ENCODE measurements at places on chromosomes 5 and 9.

- DNase-seq, result no peak
Measured at GRCh38 chr9:82036086-82036485, 47.5 kb downstream of the SPATA31D1 start.

DNA sequence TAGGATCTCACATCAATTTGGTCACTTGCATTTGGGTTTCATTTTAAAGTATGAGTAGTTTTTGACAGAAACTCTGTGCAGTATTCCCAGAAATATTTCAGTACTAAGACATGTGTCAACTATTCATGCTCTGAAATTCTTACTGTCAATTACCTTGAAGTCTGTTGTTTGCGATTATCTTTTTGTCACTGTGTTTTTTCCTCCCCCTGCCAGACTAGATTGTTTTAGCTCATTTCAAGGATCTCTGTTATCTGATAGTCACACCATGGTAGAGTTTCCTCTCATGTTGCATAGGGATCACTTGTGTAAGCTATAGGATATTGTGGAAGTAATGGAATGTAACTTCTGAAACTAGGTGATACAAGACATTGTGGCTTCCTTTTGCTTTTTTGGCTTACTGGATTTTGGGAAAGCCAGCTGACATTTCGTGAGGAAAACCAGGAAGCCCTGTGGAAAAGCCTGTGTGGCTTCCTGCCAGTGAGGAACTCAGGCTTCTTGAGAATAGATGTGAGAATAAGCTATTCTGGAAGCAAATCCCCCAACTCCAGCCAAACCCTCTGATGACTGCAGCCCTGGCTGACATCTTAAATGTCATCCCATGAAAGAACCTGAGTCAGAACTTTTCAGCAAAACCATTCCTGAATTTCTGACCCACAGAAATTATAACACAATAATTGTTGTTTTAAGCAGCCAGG is 122.2 kb downstream of the FGF10 start:
- DNase-seq, result no peak

DNA sequence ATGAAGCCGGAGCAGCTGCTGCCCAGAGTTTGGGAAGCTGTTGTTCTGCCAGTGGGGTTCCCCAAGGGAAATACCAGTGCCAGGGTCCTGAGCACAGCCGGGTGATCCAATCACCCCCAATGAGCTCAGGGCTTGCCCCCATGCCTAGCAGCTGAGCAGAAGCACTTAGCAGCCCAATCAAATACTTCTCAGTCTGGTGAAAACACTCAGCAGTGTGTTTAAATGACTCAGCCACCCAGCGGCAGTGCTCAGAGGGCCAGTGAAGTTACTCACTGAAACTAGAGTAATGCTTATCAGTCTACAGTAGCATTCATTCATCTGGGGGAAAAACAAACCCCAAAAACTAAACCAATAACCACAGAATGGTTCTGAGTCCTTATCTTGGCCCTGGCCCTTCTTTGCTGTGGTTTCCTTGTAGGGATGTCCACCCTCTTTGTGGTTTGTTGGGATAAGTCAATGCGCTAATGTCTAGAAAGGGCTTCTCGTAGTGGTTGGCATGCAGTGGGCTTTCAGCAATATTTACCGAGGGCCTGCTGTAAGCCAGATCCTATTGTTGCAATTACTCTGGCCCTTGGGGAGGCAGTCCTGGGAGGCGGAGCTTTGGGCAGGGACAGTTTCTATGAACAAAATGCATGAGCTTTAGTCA is 43.1 kb downstream of the LHX2 start:
- peak; percentile 75 for DNase-seq

DNA sequence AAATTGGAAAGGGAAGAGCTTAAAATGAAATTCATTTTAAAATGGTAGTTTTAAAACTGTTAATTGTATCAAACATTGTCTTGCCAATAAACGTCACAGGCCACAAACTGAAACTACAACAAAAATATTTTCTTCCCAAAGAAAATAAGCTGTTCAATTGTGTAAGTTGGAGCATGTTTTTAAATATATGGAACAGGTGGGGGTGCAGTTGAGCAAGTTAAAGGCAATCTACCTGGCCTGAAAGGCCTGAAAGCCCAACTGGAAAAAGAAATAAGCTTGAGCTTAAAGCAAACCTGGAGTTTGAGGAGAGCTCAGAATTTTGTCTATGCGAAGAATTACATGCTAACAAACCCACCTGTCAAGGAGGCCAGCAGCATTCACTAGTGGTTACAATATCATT is 439.5 kb downstream of the ACTL7B start:
- DNase-seq, result peak; percentile 6

- DNase-seq, result no peak
Measured at GRCh38 chr9:28887188-28887884, 1314.1 kb upstream of the C9orf72 start.

DNA sequence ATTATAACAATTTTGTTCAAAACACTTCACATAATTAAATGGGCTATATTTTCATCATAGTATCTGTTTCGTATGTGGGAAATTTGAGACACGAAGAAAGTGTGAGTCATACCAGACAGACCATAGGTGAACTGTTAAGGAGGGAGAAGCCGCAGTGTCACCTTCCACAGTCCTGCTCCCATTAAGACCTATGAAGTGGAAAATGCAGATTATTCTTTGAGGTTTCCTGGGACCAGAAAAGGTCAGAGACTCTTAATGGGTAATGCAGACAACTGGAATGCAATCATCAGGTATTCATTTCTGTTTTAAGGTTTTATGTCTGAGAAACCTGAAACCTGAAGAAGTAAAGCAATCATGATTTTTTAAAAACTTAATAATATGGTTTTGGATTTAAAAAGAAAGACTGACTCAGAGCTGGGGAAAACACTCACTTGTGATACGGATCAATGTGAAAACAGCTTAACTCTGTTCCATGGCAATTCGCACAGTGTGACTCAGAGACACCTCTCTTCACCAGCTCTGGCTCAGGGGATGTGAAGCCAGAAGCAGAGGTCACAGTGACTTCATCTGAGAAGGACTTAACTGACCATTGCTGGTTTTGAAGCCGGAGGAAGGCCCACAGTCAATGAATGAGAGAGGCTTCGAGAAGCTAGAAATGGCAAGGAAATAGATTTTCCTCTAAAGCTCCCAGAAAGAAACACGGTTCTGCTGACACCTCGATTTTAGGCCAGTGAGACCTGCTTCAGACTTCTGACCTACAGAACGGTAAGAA is 17.2 kb upstream of the GCNT1 start:
- no peak for DNase-seq

GRCh38 chr5:73378070-73378469 is 70.5 kb downstream of the FOXD1 start:
- peak; percentile 53 for DNase-seq

DNA sequence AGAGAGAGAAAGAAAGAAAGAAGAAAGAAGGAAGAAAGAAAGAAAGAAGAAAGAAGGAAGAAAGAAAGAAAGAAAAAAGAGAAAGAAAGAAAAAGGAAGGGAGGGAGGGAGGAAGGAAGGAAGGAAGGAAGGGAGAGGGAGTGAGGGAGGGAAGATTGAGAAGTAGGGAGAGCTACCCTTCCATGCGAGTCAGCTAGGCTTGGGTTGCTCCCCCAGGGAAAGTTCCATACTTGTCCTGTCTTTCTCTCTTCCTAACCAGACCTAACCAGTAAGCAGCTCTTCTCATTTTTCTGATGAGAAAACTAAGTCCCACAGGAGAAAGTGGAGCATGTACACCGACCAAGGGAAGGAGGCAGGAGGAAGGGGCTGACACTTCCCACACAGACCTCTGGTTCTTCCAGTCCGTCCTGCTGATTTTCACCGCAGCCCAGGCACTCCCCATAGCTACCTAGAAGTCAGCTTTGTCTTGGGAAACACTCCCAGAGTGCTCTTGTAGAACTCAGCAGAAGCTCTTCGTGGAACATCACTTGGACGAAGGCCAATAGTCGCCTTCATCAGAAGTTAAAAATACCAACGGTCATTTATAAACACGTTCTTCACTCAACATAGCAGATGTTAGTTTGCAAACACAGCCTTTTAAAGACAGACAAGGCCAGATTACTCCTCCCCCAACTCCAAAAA is 29.0 kb upstream of the ENTREP1 start:
- no peak for DNase-seq

DNA sequence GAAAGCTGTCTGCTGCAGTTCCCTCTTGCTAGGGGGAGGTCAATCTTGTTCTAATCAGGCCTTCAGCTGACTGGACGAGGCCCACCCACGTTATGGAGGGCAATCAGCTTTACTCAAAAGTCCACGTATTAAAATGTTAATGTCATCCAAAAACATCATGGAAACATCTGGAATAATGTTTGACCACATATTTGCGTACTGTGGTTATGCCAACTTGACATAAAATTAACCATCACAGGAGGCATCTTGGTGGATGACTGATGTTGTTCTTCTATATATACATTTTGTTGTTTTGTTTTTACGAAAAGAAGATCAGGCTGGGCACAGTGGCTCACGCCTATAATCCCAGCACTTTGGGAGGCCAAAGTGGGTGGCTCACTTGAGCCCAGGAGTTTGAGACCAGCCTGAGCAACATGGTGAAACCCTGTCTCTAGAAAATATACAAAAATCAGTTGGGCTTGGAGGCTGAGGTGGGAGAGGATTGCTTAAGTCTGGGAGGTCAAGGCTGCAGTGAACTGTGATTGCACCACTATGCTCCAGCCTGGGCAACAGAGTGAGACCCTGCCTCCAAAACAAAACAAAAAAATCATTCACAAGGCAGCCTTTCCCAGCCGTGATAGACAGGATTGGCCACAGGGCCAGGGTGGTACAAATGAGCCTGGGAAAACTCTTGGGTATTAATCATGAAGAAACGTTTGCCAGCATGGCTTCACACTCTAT is 33.8 kb upstream of the PRXL2C start:
- no peak for DNase-seq

DNA sequence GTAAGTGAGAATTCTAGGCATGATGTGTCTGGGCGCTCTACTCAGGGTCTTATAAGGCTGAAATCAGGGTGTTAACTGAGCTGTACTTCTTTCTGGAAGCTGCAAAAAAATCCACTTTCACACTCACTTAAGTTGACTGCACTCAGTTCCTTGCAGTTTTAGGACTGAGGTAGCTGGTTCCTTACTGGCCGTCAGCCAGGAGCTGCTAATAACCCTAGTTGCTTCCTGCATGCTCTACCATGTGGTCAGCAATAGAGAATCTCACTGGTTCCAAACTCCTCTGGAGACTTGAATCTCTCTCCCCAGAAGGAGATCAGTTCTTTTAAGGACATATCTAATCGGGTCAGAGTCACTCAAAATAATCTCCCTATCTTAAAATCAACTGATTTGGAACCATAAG is 911.2 kb downstream of the EFNA5 start:
- DNase-seq, result peak; percentile 55

DNA sequence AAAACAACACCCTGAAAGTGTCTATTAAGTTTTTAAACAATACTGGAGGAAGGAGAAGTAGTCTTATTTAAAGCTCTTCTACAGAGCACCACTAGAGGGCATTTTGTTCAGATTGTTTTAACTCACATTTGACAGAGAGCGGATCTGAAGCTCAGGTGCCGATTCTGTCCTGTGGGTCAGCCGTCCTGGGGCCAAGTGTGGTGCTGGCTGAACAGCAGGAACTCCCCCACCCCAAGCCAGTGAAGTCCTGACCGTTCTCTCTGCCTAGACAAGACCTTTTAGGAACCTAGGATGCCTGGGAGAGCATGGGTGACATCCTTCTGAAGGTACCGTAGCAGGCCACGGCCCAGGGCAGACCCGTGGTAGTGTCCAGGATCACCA is 3.9 kb downstream of the EXOC3 start:
- peak; percentile 38 for DNase-seq

DNA sequence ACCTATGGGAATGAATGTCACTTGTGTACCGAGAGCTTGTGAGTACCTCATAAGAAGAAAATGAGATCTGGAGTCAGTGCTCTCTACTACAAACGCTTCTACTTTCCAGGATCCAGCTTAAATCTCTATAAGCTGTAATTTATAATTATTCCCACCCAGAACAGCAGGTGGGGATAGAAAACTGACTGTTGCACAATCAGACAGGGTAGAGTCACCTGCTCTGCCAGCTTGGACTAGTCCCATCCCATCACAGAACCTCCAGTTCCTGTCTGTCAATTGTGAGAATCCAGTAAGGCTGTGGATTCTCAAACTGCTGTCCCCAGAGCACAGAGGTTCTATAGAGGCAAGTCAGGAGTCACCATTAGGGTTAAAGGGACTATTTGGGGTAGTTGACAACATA is 2.0 kb downstream of the SPINK7 start:
- DNase-seq, result no peak

DNA sequence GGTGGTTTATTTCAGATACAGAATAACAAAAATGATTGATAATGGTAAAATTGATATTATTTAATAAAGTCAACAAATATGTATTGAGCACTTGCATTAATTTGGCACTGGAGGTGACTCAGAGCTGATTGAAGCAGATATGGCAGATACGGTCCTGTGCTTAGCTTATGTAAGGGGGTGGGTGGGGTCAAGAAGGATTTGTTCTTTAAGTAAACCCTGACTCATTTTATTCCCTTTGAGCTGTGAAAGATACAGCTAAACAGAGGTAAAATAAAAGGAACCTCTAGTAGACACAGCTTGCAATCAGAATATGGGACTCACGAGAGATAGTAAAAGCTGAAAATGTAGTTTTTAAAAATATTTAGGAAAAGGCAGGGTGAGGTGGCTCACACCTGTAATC is 201.3 kb upstream of the CLINT1 start:
- no peak for DNase-seq

GRCh38 chr5:97037819-97038218 is 101.9 kb downstream of the LNPEP start:
- DNase-seq, result no peak

All from fibroblast of skin of scalp (primary cell).